ENCODE measurements at places on chromosomes 13 and 19.

- no peak for DNase-seq
These were observed 54.0 kb downstream of the RFX2 start for GRCh38 chr19:6056282-6056741.

GRCh38 chr13:42420304-42420703 lies 148.4 kb downstream of the AKAP11 start:
- no peak for DNase-seq

- no peak for DNase-seq
These were observed 6.4 kb downstream of the FLT1 start for GRCh38 chr13:28488376-28489005.

- peak; percentile 99 for DNase-seq
These were observed 23.1 kb downstream of the ZNF175 start for GRCh38 chr19:51593969-51594773.

GRCh38 chr19:12230751-12231733 lies 63.6 kb downstream of the ZNF44 start:
- DNase-seq, result no peak

DNA sequence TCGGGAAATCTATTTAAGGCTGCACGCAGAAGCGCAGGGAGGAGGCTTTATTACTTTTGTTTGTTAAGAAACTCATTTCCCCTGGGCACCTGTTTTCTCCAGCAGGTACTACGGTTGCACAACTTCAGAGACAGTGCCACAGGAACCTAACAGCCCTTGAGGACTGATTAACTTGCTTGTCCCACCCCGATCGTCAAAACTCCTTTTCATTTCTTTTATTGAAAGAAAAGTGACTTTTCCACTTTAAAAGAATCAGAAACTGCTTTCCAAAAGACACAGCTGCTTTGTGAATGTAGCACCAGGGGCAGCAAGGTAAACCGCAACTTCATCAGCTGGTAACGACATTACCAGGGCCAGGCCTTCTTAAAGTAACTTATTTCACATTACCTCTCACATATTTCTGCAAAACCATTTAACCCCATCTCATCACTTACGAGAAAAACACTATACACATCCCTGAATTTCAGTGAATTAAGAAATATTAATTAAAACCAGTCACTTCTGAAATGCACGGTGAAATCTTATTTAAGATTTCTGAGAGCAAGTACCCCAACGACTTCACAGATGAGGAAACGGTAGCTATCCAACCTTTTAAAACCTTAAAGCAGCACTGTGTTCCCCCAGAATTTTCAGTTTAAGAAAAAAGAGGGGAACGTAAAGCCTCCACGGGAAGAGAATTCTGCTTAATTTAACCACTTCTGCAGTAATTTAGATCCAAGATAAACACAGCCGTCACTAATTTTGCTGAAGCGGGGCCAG lies 1.4 kb downstream of the ANKRD10 start:
- DNase-seq, result peak; percentile 68

DNA sequence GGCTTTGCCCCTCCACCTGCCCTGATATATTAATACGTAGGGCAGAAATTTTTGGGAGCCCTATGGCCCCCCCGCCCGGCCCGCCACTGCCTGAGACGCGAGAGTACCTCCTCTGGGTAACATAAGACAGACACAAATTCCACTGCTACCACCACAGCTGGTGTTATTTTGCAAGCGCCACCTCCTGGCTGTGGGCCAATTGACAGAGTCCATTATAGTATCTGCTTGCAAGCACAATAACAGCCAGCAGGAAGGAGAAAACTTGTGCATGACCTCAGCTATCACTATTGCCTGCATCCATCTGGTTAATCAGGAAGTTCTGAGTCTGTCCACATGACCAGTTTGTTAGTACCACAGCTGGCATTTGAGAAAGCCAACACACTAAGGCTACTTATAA lies 25.3 kb upstream of the OR10H2 start:
- DNase-seq, result peak; percentile 90

DNA sequence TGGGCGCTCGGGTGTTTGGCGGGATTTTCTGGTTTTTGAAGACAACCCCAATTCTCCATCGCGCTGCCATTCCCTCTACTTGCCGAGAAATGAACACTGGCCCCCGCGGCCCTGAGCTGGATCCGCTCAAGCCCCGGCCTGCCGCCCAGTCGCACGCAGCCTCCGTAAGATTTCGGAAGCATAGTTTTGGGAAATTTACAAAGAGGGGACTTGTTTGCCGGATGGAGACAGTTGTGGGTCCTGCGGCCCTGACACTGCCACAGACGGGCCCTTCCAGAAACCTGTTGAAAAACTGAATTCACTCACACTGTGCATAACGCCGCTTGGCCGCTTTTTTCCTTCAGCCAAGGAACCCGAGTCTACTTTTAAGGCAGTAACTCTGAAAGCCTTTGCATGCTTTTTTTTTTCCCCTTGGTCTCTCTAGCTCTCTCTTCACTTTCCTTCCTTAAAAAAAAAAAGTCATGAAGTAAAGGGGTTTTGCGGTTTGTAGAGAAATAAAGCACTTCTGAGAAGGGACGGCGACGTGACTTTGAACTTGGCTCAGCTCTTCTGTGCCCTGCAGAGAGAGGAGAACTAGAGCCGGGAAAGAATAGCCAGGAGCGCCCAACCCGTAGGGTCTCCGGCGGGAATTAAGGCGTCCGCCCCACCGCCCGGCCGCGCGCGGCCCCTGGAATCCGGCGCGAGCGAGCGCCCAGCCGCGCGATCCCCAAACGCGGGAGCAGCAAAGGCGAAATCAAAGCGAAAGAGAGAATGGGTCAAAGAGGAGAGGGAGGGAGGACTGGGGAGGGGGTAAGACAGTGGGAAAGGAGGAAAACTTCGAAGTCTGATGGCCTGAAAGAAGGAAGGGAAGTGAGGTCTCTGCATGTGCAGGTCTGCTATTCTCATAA lies 3.4 kb upstream of the ZIC2 start:
- DNase-seq, result no peak

GRCh38 chr19:2790194-2790556 lies 4.9 kb downstream of the THOP1 start:
- no peak for DNase-seq

DNA sequence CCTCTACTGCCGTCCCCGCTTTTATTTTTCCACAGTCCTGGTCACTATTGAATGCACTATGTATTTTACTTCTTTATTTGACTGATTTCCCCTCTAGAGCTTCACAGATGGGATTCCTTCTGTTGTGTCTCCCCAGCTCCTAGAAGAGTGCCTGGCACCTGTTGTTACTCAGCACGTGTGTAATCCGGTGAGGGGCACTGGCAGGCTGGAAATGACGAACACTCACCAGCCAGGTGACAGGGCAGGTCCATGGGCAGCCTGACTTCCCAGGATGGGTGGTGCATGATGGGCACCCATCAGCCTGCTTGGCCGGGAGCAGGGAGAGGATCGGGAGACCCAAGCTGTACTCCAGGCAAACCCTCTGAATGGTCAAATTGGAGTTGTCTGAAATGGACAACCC lies 67.2 kb downstream of the CEBPG start:
- no peak for DNase-seq

DNA sequence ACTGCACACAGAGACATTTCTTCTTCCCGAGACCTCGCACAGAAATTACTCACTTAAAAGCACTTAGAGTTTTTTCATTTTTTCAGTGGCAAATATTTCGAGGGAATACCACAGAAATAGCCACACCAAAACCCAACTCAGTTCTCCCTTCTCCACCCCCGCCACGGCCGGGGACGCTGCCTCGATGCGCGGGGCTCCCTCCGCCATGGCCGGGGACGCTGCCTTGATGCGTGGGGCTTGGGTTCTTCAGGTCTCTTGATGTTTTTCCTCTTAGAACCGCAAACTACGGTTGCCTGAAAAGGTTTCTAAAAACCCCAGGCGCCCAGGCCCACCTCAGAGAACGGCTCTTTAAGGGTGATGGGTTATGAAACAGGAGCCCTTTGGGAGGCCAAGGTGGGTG lies 71.4 kb downstream of the RASA3 start:
- no peak for DNase-seq

- DNase-seq, result no peak
These were observed 7.3 kb downstream of the TNNT1 start for GRCh38 chr19:55141696-55142095.

- no peak for DNase-seq
These were observed 130.1 kb upstream of the KLF12 start for GRCh38 chr13:74264333-74264732.

DNA sequence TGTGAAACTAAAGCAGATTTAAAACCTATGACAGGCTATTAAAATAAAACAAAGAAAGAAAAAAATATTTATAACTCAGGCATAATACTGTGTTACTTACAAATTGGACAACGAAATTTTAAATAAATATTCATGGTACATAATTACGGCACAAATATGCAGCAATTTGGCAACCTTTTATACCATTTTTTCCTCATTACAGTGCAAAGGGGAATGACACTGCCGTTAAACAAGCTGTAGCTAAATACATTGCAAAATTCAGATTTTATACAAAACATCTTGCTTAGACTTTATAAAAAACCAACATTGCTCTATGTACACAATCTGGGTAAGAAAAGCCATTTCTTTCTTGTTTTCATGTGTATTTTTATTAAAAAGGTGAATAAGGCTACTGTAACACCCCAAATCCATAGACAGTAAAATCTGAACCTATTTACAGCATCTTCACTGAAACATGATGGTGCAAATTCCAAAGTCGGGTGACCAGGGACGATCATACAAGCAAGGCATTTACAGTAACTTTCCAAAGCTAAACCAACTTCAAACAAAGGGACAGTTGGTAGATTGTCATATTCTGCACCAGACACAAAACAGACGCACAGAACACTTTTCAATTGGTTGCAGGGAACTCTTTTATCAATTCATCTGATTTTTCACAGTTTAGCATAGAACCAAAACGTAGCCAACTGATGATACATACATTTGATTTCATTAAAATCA lies 45.5 kb downstream of the EFNB2 start:
- no peak for DNase-seq

DNA sequence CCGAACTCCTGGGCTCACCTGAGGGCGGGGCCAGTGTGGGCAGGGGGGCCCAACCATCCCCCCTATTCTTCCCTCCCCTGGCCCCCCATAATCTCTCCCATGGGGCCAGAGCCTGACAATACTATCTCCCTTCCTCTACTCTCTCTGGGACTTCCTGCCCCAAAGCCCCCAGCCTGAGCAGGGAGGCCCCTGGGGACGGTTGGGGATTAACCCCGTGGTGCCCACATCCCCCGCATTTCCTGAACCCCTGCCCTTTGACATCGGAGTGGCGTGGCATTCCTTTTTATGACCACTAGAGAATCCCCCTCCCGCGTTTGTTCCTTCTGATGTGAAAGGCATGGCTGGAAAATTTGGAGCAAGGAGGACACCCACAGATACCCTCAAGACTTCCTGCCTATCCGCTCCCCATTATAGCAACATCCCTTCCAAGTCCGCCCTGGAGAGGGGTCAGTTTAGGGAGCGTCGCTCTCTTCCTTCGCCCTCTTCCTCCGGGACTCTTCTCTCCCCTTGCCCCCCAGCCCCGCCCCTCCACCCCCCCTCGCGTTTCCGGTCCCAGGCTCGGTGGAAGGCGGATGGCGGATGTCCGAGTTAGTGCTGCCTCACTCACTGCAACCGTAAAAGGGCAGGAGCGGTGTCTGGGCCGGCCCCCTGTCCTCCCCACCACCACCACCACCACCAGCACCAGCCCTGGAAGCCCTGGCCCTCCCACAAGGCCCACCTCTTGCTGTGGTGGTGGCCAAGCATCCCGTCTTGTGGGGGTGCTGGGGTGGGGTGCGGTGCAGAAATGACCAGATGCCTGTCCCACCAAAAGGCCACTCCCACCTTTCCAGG lies 1.8 kb downstream of the VASP start:
- peak; percentile 72 for DNase-seq

- peak; percentile 38 for DNase-seq
These were observed 759.0 kb downstream of the SLITRK6 start for GRCh38 chr13:85040215-85040614.

Data from muscle of leg (tissue), 16 donors.